Psoas muscle (tissue), 8 donors: ENCODE measurements at places on chromosomes 4 and X.
A peak's percentile ranks its signal among the peaks of the same experiment; 100 is the strongest.

DNA sequence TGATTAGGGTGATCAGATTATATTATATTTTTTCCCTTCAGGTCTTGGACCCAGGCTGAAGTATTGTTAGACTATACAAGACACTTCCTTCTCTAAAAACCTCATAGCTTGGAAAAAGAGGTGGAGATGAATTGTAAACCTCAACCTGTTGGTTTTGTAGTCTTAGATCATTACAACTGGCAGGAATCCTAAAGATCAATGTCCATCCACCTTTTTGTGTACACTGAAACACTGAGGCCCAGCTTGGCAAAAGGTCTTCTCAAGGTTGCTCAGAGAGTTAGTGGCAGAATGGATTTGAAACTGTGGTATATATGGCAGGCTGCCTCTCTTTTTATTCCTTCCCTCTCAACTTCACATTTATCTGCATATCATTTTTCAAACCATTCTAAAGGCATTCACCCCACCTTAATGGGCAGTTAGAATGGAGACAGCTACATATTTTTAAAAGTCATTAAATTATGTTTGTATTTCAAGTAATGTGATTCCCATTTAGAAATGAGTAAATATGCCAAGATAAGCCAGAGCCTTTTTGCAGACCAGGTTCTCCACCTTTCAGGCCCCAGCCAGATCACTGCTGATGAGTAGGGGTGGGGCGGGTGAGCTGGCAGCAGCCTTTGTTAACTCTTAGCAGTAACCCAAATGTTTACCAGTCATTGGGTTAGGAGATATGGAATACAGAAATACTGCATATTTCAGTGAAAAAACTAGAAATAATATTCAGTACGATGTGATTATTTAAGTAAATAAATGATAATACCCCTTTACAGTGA lies 243.2 kb upstream of the F9 start:
- DNase-seq, result no peak

DNA sequence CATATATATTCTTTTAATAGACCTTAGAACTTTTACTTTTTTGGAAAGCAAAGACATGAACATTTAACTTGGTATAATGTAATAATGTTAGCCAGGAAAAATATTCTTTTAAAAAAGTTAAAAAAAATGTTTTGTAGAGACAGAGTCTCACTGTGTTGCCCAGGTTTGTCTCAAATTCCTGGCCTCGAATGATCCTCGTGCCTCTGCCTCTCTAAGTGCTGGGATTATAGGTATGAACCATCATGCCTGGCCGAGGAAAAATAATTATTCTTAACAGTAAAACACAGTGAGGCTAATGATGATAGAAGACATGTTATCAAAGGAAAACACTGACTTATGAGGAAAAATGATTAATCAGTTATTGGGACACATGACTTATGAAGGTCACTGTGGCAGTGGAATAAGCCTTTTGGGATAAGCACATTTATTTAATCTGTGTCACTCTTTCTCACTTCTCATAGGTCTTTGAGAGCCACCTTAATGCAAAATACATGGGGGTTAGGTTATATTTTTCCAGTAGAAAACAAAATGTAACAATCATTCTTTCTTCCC lies 6.0 kb upstream of the BMP2K start:
- no peak for DNase-seq

- peak; percentile 50 for DNase-seq
Observed at GRCh38 chr4:10461091-10461849, 4.0 kb upstream of the ZNF518B start.

DNA sequence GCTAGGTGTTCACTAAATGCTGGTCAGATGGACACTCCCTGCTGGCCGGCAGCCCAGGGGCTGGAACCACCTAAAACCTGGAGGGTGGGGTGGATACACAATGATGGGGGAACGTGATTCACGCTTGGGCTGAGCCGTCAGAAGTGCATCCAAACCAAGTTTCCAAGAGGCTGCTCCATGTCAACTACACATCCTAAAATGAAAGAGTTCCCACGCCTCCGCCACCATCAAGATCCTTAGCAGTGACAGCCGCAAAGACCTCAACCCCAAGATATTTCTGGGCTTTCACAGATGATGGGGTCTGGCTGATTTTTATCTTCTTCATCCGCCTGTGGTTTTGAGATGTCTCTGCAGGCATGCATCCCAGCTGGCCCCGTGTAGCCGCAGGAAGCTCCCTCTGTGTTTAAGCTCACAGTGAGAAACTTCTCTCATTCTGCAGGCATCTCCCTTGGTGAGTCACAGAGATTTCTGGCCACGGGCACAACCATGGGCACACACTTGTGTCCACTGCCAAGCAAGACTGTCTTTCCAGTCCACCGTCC lies 84.4 kb downstream of the HTRA3 start:
- DNase-seq, result no peak

- DNase-seq, result no peak
Observed at GRCh38 chr4:69360271-69360670, 80.0 kb downstream of the UGT2B28 start.

DNA sequence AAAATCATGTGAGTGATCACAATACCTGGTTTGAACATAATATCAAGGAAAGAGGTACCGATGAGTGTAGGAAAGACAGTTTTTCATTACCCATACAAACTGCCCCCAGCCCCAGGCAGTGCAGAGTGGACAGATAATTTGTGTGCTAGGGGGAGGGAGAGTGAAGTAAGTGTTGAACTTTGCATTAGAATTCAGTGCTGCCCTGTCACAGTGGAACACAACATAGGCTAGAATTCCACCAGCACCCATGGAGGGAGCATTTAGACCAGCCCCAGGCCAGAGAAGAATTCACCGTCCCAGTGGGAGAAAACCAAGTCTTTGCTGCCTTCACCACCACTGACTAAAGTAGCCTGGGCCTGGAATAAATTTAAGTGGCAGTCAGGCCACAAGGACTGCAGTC lies 107.3 kb downstream of the SCLT1 start:
- DNase-seq, result no peak

GRCh38 chrX:150525061-150525919 lies 43.1 kb upstream of the MTM1 start:
- no peak for DNase-seq

- peak; percentile 56 for DNase-seq
Observed at GRCh38 chr4:105978684-105979296, 83.5 kb downstream of the NPNT start.

DNA sequence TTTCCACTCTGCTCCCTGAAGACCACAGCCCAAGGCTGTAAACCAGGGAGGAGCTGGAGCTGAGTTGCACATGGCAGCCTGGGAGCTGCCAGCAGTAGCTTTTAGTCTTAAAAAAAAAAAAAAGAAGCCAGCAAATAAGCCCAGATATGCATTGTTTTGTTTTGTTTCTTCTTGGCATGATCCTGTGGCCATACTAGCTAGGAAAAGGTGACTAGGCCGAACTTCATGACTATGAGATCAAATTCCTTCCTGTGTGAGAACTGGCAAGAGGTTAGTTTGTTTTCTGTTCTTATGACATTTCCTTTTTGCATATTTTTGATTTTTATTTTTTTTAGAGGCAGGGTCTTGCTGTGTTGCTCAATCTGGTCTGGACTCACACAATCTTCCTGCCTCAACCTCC lies 323.3 kb downstream of the DCTD start:
- DNase-seq, result no peak

DNA sequence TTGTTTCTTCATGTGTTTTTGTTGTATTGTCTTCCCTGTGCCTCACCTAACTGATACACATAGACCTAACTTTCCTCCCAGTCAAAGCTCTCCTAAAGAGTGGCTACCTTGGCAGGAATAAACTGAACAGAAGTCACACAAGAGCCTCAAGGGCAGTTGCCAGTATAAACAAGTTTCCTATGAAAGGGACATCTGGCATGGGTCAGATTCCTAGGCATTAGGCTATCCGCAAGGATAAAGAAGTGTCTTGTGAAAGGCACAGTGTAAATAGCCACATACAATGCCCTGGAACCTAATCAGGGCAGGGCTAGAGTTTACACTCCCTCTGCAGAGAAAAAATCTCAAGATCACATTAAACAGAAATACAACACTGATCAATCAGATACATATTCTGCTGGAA lies 220.8 kb downstream of the SPANXN3 start:
- no peak for DNase-seq
